ENCODE measurements at places on chromosomes 12 and 14.

- no peak overlapping the region for H3K27ac ChIP-seq
- peaks cover 3% of the 10 kb centered on the region for H3K4me1 ChIP-seq
- H3K36me3 ChIP-seq: no peaks in the 10 kb centered on the region
- no peak overlapping the region for H3K4me3 ChIP-seq
- DNase-seq: no peak
- peaks cover 3% of the 10 kb centered on the region for H3K27me3 ChIP-seq
These were observed 14.3 kb downstream of the MYL2 start for GRCh38 chr12:110906083-110906482.

DNA sequence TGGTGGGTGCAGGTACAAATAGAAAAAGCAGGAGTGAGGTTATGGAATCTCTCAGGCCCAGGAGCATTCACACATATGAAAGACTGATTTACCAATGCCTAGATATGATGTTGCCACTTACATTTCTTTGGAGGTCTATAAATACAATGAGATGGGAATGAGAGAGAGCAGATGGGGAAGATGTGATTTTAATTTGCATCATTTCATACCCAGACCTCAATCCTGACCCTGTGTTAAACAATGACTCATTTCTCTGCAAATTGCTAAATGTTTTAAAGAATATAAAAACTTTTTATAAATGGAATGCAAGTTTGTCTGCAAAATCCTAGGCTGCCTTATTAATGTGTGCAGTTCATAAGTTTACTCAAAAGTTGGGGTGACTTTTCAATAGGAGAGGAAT is 38.6 kb upstream of the GNG2 start:
- peaks cover 1% of the 10 kb centered on the region for H3K27me3 ChIP-seq
- no peak overlapping the region for H3K4me3 ChIP-seq
- no peaks in the 10 kb centered on the region for H3K36me3 ChIP-seq
- no peaks in the 10 kb centered on the region for H3K4me1 ChIP-seq
- no peak for DNase-seq

- H3K27ac ChIP-seq: no peak overlapping the region
- no peak for DNase-seq
- peaks cover 2% of the 10 kb centered on the region for H3K4me1 ChIP-seq
- no peak overlapping the region for H3K4me3 ChIP-seq
- H3K27me3 ChIP-seq: no peaks in the 10 kb centered on the region
- peaks cover 7% of the 10 kb centered on the region for H3K36me3 ChIP-seq
These were observed 10.5 kb downstream of the E2F7 start for GRCh38 chr12:77054851-77055250.

- no peak for DNase-seq
- H3K4me3 ChIP-seq: no peak overlapping the region
- H3K36me3 ChIP-seq: no peaks in the 10 kb centered on the region
These were observed 132.8 kb downstream of the BCL11B start for GRCh38 chr14:99138999-99139865.

- no peaks in the 10 kb centered on the region for H3K4me1 ChIP-seq
- H3K27ac ChIP-seq: no peak overlapping the region
- H3K4me3 ChIP-seq: no peak overlapping the region
- peaks cover 28% of the 10 kb centered on the region for H3K36me3 ChIP-seq
- no peaks in the 10 kb centered on the region for H3K27me3 ChIP-seq
These were observed 87.8 kb upstream of the ZFP36L1 start for GRCh38 chr14:68880581-68881105.

- H3K4me1 ChIP-seq: no peaks in the 10 kb centered on the region
- H3K36me3 ChIP-seq: no peaks in the 10 kb centered on the region
- no peak for DNase-seq
- H3K4me3 ChIP-seq: no peak overlapping the region
- no peaks in the 10 kb centered on the region for H3K27me3 ChIP-seq
- H3K27ac ChIP-seq: no peak overlapping the region
These were observed 40.9 kb upstream of the RERGL start for GRCh38 chr12:18130851-18131250.

GRCh38 chr12:51458635-51459034 is 34.0 kb downstream of the SLC4A8 start:
- H3K27ac ChIP-seq: no peak overlapping the region
- H3K4me3 ChIP-seq: no peak overlapping the region
- no peaks in the 10 kb centered on the region for H3K27me3 ChIP-seq
- no peaks in the 10 kb centered on the region for H3K36me3 ChIP-seq
- H3K4me1 ChIP-seq: no peaks in the 10 kb centered on the region

DNA sequence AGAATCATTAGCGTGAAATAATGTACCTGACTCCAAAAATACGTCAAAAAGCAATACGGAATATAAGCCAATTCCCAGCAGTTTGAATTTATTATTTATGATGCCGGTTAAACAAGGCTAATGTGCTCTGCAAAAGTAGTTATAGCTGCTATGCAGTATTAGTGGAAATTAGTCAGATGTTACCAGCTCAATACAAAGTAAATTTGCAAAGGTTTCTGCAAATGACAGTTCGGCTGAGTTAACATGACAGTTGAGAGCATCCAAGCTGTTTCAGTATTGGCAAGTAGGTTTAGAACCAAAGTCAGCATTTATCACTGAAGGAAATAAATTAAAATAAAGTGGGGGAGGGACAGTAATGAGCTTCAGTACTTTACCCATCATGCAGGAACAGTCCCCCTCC is 1665.8 kb upstream of the FLRT2 start:
- H3K36me3 ChIP-seq: no peaks in the 10 kb centered on the region
- H3K27ac ChIP-seq: no peak overlapping the region
- H3K27me3 ChIP-seq: no peaks in the 10 kb centered on the region

DNA sequence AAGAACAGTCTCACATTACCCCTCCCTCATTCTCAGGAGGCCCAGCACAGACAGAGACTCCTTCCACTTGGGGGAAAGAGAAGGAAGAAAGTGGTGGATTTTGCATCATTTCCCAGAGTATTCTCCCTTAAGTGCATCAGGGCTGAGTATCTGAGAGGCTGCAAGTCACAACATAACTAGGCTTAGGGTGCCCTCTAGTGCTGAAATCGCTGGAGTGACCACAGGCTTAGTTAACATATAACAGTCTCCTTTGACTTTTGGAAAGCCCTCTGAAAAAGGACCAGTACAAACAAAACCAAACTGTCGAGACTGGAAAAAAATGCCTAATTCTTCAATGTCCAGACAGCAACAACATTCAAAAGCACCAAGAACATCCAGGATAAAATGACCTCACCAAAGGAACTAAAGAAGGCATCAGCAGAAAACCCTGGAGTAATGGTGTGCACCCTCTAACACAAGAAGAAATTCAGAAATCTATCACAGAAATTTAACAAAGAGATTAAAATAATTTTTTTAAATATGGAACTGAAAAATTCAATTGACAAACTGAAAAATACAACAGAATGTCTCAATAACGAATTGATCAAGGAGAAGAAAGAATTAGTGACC is 412.3 kb downstream of the RPS29 start:
- H3K27me3 ChIP-seq: no peaks in the 10 kb centered on the region
- H3K4me1 ChIP-seq: no peaks in the 10 kb centered on the region
- no peak overlapping the region for H3K27ac ChIP-seq
- H3K4me3 ChIP-seq: no peak overlapping the region
- no peaks in the 10 kb centered on the region for H3K36me3 ChIP-seq

DNA sequence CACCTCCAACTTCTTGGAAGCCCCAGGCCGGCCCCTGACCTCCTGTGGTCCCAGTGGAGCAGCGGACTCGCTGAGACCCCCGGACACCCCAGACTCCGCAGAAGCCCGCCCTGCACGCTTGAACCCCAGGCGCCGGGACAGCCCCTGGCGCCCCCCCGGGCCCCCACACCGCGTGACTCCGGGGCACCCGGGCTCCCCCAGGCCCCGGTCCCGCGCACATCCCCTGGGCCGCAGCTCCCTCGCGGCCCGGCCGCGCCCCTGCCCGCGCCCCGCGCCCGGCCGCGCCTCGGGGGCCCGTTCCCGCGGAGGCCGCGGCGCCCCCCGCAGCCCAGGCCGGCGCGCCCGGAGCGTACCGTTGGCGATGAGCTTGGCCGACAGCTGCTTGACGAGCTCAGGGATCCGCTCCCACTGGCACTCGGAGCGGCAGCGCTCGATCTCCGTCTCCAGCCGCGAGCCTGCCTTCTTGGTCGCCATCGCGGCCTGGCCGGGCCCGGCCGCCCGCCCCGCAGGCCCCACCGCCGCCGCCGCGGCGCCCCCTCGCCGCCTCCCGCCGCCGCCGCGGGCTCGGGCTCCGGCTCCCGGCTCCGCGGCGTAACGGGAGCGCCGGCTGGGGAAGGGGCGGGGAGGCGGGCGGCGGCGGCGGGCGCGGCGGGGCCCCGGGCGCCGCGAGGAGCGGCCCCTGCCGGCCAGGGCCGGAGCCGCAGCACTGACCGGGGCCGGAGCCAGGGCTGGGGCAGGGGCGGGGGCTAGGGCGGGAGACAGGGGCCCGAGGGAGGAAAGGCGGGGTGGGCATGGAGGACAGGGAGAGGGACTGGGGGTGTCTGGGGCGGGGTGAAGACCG is at the start of gene TTC7B:
Gene TTC7B (minus strand): TSS at position 609 of the 841 bp plus-strand sequence. CDS start 135 bp downstream, at position 474.
- peak within 1 kb of the TSS; percentile 72 for H3K4me3 ChIP-seq
- DNase-seq: peak; percentile 40
- H3K4me1 ChIP-seq: peaks cover 13% of the 10 kb centered on the region
- no peak within 1 kb of the TSS for H3K27ac ChIP-seq

DNA sequence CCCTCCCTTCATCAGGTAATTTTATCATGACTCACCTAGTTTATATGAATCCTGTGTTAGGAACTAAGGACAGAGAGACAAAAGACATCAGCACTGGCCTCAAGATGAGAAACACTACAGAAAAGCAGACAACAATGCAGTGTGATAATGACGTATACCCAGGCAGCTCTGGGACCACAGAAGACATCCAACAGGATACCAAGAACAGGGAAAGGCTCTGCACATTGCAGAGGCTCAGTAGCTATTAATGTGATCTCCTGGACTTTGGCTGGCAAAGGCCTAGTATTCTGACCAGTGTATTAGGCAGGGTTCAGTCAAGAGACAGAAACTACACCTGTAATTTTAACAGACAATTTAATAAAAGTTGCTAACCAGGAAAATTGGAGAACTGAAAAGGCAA is 39.7 kb downstream of the CDK17 start:
- no peak overlapping the region for H3K27ac ChIP-seq
- no peaks in the 10 kb centered on the region for H3K27me3 ChIP-seq
- H3K36me3 ChIP-seq: no peaks in the 10 kb centered on the region
- no peak overlapping the region for H3K4me3 ChIP-seq
- peaks cover 57% of the 10 kb centered on the region for H3K4me1 ChIP-seq

- no peak for DNase-seq
- H3K27ac ChIP-seq: no peak overlapping the region
- peaks cover 8% of the 10 kb centered on the region for H3K4me1 ChIP-seq
- H3K36me3 ChIP-seq: peaks cover 4% of the 10 kb centered on the region
- no peak overlapping the region for H3K4me3 ChIP-seq
- H3K27me3 ChIP-seq: no peaks in the 10 kb centered on the region
These were observed 213.6 kb downstream of the ERC1 start for GRCh38 chr12:1204581-1205121.

DNA sequence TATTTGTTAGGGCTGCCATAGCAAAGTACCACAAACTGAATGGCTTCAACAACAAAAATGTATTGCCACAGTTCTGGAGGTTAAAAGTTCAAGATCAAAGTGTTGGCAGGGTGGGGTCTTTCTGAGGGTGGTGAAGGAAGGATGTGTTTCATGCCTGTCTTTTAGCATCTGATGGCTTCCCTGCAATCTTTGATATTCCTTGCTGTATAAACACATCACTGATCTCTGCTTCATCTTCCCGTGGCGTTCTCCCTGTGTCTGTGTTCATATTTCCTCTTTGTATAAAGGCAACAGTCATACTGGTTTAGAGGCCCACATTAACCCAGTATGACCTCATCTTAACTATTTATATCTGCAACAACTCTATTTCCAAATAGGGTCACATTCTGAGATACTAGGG is 167.5 kb downstream of the BTG1 start:
- H3K36me3 ChIP-seq: peaks cover 8% of the 10 kb centered on the region
- DNase-seq: peak; percentile 17
- H3K4me3 ChIP-seq: no peak overlapping the region
- peak overlapping the region; percentile 24 for H3K27ac ChIP-seq
- no peaks in the 10 kb centered on the region for H3K27me3 ChIP-seq
- H3K4me1 ChIP-seq: peaks cover 24% of the 10 kb centered on the region

DNA sequence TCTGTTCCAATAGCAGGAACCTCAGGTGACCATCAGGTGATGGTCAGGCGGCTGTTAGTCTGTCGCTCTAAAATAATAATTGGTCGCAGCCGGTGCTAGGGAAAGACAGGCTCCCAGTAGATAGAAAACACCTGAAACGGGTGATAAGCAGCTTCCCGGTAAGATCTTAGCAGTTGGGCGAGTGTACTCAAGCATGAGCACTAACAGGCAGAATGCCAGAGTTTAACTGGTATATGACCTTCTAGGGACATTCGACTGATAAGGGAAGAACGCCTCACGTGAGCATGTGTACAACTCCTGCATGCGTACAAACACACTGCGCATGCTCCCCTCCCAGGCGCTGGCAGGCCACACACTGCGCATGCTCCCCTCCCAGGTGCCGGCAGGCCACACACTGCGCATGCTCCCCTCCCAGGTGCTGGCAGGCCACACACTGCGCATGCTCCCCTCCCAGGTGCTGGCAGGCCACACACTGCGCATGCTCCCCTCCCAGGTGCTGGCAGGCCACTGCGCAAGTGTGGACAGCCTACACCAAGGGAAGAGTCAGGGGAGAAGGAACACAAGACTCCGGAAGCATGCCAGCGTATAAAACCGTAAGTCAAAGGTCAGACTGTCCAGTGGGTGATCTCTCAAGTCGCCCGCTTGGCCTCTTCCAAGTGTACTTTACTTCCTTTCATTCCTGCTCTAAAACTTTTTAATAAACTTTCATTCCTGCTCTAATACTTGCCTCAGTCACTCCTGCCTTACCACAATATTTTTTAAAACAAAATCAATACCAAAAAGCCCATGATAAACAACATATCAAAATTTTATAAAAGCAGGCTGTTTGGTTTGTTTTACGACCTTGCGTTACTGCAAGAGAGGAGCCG is 24.5 kb downstream of the GPRC5D start:
- no peaks in the 10 kb centered on the region for H3K36me3 ChIP-seq
- peak overlapping the region; percentile 52 for H3K4me3 ChIP-seq
- peak; percentile 58 for DNase-seq
- H3K4me1 ChIP-seq: no peaks in the 10 kb centered on the region

- peaks cover 11% of the 10 kb centered on the region for H3K27me3 ChIP-seq
- no peaks in the 10 kb centered on the region for H3K36me3 ChIP-seq
- no peak for DNase-seq
- peaks cover 2% of the 10 kb centered on the region for H3K4me1 ChIP-seq
These were observed 253.1 kb downstream of the BCAT1 start for GRCh38 chr12:24695657-24696329.

DNA sequence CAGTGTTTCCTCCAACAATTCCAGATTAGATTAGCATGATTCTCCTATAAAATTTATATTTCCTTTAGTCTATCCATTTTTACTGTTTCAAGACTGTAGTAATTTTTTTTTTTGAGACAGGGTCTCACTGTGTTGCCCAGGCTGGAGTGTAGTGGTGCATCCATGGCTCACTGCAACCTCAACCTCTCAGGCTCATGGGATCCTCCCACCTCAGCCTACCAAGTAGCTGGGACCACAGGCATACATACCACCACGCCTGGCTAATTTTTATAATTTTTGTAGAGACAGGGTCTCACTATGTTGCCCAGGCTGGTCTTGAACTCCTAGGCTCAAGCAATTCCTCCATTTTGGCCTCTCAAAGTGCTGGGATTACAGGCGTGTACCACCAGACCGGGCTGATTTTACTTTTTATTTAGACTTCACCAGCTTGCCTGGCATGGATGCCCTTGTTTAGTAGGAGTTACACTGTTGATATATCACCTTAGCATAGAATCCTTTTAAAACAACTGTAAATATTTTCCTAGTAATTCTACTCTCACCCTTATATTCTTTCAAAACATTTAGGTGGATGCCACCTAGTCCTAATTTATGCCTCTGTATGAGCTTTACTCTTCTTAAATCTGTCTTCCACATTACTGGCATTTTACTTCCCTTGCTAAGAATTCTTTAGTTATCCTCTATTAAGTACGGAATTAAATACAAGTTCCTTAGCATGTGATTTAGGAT is 55.8 kb upstream of the LIMA1 start:
- H3K4me3 ChIP-seq: no peak overlapping the region
- H3K36me3 ChIP-seq: no peaks in the 10 kb centered on the region

GRCh38 chr12:123840765-123841425 is 78.8 kb downstream of the DNAH10 start:
- no peak for DNase-seq
- no peak overlapping the region for H3K4me3 ChIP-seq

Data from activated CD4-positive, alpha-beta memory T cell treated with anti-CD3 and anti-CD28 coated beads for 36 hours (primary cell).